ENCODE measurements at places on chromosomes 12 and 14. TPM values are rescaled to one million over a fixed set of nuclear protein-coding genes. Genes with fewer than 3 reads are reported as not detected.

GRCh38 chr14:89004166-89004565 is 179.7 kb downstream of the TTC8 start:
- DNase-seq: no peak

Gene TMEM30B
- total RNA-seq: 1.5 TPM

Gene C12orf60
- 1.1 TPM for total RNA-seq

GRCh38 chr12:112261559-112261958 is 120.7 kb downstream of the HECTD4 start:
- DNase-seq: no peak

Gene CPNE6
- total RNA-seq: not detected

Gene RPL10L
- total RNA-seq: not detected

GRCh38 chr12:52208424-52209165 is 16.8 kb upstream of the KRT80 start:
- DNase-seq: peak; percentile 19

Gene C14orf119
- 37.9 TPM for total RNA-seq

Gene NR1H4
- total RNA-seq: not detected

GRCh38 chr14:68047906-68048305 is 228.3 kb downstream of the RAD51B start:
- DNase-seq: no peak

GRCh38 chr14:57486767-57487379 is 6.8 kb downstream of the CCDC198 start:
- DNase-seq: no peak

DNA sequence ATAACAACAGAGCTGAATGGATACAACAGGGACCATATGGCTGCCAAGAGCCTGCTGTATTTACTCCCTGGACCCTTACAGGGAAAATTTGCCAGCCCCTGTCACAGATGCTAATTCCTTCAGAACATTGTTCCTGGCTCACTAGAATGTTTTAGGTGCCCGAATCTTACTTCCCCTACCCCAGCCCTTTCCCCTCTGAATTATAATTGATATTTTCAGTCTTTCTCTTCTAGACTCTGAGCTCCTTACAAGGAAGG is 235.3 kb downstream of the KSR2 start:
- no peak for DNase-seq

- DNase-seq: no peak
Observed at GRCh38 chr14:68971411-68972035, 7.6 kb downstream of the ACTN1 start.

DNA sequence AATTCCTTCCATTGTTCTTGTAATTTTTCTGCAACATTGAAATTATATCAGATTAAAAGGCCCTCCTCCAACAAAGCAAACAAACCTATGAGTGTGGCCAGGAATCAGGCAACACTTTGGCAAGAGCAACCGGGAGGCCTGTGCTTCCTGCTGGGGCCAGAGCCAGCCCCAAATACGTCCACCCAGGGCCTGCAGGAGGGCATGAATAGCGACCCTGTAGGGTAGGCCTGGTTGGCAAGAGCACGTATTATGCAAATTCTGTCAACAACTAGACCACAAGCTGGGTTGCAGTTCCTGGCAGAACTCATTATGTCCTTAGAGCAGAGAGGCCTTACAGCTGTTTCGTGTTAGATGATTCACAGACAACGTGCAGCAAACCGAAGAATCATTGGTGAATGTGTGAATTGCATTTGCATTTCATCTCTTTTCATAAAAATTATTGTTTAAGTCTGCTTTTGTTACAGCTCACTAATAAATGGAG is 26.9 kb upstream of the LGALS3 start:
- DNase-seq: peak; percentile 81

DNA sequence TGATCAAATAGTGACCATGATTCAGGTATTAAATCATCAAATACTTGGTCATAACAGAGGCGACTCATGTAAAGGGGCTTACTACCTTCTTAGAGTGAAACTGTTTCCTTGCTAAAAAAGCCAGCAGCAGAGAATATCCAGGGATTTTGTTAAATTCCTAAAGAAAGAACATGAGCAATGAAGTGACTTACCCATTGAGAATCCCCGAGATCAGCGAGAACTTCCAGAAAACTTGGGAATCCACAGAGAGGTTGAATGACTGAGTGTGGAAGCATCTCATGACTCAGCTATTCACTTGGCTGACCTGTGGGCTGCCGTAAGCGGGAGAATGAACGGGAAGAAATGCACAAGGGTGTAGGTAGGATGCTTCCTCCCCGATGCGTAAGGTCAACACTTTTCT is 85.3 kb upstream of the KCNA1 start:
- no peak for DNase-seq

DNA sequence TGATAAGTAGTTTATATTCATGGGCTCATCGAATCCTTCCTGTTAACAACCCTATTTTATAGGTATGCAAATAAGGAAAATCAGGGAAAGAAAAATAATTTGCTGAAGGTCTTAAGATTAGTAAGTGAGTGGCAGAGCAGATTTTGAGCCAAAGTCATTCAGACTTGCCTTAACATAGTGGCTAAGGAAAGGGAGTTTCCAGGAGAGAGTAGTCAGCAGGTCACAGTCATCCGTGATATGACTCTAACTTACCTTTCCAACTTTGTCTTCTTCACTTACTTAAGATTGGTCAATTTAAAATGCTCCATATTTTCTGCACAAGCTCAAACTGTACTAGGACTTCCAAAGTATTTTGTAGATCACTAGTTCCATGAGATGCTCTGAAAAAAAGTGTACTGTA is 46.6 kb downstream of the AKAP6 start:
- no peak for DNase-seq

DNA sequence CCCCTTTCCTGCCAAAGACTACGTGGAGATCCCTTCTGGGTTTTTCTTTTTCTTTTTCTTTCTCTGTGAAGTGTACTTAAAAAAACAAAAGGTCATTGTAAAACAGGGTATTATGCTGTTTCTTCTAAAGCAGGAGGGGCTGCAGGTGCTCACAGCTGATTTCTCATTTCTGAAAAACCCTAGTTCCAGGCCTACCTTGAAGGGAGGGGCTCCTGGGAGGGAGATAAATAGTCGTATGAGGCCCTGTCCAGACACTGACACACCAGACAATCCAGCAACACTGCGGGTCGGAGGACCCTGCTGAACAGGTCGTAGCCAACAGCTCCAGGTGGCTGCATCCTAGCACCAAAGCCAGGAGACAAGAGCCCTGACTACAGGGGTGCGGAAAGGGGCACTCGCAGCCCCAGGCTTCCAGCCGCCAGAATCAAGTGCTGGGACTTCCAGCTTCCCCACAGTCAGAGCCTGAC is 41.1 kb downstream of the PSMA6 start:
- no peak for DNase-seq

DNA sequence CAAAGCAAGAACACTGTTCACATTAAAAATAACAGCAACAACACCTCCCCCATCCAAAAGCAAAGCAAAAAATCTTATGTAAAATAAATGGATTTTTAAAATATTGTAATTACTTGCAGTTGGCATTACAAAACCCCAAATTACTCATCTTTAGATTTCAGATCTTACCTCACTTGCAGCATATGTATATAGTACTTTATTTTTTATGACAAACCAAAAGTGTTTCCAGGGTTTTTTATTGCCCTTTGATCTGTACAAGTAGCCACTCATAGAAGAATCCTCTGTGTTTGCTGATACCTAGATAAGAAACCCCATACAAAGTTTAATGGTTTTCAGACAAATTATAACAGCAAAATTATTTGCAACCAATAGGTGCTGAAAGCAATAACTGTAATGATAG is 12.2 kb upstream of the NR2C1 start:
- DNase-seq: no peak
